Lower leg skin (tissue), 4 donors: ENCODE measurements at places on chromosomes 3 and 15.

- DNase-seq, result no peak
Measured at GRCh38 chr15:78339559-78339958, 594 bp upstream of the CRABP1 start.

DNA sequence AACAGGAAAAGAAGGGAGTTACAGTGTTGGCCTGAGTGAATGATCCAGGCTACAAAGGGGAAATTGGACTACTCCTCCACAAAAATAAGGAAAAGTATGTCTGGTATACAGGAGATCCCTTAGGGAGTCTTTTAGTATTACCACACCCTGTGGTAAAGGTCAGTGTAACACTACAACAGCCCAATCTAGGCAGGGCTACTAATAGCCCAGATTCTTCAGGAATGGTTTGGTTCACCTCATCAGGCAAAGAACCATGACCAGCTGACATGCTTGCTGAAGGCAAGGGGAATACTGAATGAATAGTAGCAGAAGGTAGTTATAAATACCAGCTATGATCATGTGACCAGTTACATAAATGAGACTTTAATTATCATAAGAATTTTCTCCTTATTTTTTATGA, 372.6 kb upstream of the ATP11B start:
- DNase-seq, result no peak

DNA sequence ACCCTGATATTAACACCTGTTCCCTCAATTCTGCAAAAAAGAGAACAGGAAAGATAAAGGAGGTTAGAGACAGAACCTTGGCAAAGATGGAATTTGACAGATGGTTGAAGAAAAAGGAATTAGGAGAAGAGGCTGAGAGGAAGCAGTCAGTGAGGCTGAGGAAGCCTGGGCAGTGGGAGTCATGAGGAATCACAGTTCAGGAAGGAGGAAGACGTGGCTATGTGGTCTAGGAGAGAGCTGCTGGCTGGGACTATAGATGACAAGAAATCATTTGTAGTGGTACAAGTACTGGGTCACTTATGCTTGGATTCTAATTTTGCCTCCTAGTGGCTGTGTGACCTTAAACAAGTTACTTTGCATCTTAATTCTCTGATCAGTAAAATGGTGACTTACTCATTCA, 49.0 kb downstream of the LARS2 start:
- DNase-seq, result no peak

GRCh38 chr15:51363383-51363782, 21.9 kb downstream of the GLDN start:
- no peak for DNase-seq

GRCh38 chr15:60162968-60163355, 158.9 kb downstream of the FOXB1 start:
- DNase-seq, result no peak

DNA sequence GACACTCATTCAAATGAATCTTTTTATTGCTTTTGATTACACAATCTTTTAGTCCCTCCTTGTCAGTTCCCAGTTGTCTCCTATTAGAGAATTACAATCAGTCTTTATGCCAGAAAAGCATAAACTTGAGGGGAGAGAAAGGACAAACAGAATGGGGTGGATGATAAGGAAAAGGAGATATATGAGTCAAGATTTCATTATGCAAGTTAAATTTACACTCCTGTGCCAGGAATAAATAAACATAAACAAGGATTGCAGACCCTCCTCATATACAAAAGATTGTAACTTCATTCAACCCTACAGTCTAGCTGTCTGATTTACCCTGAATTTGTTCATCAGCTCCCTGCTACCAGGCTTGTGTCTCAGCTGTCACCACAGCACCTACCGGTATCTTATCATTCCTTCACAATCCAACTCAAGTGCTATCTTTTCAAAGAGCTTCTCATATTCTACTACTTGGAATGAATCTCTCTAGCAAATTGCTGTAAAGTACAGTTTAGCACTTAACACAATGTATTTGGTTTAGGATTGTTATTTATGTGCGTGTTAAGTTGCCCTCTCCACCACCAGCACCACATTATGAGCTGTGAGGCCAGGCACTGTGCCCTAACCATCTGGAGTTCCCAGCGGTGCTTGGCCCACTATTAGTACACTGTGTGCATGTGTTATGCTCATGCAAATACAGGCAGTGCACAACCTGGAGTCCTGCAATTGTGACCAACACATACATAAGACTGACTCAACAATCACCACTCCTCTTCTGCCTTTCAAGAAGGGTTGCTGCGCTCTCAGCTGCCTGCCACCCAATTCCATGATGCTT, 504.1 kb downstream of the TBL1XR1 start:
- DNase-seq, result no peak

GRCh38 chr3:53616971-53617892, 122.8 kb downstream of the CACNA1D start:
- no peak for DNase-seq

DNA sequence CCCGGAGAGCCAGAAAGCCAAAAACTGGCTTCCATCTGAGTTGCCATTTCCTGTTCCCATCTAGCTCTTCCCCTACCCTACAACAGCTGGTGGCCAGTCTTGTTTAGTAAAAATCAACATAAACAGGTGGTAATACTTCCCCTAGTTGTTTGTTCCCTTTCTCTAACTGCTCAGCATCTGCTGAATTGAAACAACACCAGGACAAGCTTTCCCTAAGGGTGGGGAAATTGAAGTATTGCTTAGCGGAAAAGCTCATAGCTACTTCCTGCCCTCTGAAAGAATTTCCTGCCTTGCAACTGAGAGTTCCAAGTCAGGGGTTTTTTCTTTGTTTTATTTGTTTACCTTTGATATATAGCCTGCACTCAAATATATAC, 66.8 kb downstream of the HMG20A start:
- no peak for DNase-seq
